GM04503 (cell line): ENCODE measurements at places on chromosomes 1 and 21.

- no peak for DNase-seq
Observed at GRCh38 chr1:188689542-188689941, 1788.1 kb downstream of the BRINP3 start.

GRCh38 chr1:167231873-167232450, 11.3 kb downstream of the POU2F1 start:
- no peak for DNase-seq

DNA sequence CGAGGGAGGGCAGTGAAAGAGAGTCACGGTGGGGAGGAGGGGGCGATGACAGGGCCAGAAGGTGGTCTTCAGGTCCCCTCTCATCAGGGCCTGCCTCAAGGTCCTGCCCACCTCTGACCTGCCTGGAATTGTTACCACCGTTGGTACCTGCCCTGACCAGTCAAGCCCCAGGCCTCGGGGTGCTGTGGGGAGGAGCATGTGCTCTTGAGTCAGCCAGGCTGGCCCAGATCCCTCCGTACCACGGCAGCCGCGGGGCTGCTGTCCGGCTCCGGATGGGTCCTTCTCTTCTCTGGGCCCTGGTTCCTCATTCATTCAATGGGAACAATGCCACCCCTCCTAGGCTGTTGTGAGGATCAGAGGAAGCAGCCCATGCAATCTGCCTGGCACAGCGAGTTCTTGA, 22.0 kb downstream of the SERINC2 start:
- DNase-seq: no peak

GRCh38 chr1:153428073-153428638, 11.8 kb downstream of the S100A7A start:
- DNase-seq: no peak

GRCh38 chr1:54357967-54358366, 48.2 kb downstream of the SSBP3 start:
- no peak for DNase-seq

DNA sequence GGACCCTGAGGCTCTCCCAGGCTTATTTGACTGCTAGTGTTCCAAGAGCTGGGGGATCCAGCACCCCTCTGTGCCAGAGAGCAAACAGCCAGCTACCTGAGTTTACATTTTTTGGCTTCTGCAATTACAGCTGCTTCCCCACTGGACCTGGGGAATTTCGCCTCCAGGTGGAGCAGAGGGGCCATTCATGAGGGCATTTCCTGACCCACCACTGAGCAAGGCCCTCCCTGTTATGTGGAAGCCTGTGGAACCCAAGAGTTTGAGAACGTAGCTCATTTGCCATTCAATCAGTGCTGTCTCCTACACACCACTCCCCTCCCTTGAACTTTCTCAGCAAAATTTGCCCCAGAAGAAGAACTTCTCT, 42.7 kb upstream of the TMEM51 start:
- no peak for DNase-seq

GRCh38 chr21:42062236-42063022, 8.7 kb upstream of the UMODL1 start:
- DNase-seq: no peak

GRCh38 chr1:39789571-39790110, 976 bp upstream of the BMP8B start:
- no peak for DNase-seq

- DNase-seq: no peak
Observed at GRCh38 chr1:201693890-201694607, 134.9 kb upstream of the IPO9 start.

DNA sequence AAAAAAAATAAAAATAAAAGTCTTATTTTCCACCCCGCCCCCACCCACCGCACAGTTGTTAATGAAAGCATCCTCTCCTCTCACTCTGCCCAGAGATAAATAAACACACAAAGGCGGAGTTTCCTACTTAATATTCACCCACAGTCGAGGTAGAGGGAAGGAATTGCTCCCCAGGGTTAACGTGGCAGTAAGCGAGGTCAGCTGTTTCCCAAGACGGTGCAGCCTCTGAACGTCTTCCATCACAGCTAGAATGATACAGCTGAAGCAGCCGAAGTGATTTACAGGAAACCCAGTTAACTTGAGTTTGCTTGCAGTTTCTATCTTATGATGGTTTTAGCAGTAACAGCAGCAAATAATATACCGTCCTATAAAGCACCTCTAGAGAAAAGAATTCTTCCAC, 283.9 kb downstream of the PBX1 start:
- DNase-seq: no peak

- no peak for DNase-seq
Observed at GRCh38 chr1:98896711-98897445, 107.8 kb downstream of the PLPPR5 start.

DNA sequence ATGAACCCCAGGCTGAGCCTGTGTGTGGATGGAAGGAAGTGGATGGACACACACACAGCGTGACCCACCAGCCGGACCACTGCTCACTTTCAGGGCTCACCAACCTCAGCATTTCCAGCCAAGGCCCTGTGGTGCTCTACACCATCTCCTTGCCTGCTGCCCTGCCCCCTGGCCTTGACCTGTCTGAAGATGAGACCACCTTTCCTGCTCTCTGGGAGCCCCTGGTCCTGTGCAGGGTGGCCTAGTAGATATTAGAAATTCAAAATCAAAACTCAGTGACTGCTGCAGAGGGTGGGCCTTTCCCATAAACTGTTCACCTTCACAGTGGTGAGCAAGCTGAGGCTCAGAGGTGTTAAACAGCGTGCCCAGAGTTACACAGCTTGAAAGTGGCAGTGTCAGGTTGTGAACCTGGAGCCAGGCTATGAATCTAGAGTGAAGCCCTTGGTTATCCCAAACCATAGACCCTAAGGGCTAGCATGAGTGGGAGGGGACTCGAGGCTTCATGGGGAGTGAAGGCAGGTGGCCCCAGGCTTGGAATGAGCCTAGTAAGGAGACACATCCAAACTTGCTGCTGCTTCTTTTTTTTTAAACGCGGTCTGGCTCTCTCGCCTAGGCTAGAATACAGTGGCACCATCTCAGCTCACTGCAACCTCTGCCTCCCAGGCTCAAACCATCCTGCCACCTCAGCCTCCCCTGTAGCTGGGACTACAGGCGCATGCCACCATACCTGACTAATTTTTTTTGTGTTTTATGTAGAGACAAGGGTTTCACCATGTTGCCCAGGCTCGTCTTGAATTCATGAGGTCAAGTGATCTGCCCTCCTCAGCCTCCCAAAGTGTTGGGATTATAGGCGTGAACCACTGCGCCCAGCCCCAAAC, 41.5 kb downstream of the MAN1C1 start:
- no peak for DNase-seq
